Activated CD4-positive, alpha-beta T cell treated with anti-CD3 and anti-CD28 coated beads, Interleukin-2, amount 10 ng/mL, durations not matched to agents 7 days and 5 days (primary cell): ENCODE measurements at places on chromosomes 5 and 9. TPM values are rescaled to one million over a fixed set of nuclear protein-coding genes. Genes with fewer than 3 reads are reported as not detected.

DNA sequence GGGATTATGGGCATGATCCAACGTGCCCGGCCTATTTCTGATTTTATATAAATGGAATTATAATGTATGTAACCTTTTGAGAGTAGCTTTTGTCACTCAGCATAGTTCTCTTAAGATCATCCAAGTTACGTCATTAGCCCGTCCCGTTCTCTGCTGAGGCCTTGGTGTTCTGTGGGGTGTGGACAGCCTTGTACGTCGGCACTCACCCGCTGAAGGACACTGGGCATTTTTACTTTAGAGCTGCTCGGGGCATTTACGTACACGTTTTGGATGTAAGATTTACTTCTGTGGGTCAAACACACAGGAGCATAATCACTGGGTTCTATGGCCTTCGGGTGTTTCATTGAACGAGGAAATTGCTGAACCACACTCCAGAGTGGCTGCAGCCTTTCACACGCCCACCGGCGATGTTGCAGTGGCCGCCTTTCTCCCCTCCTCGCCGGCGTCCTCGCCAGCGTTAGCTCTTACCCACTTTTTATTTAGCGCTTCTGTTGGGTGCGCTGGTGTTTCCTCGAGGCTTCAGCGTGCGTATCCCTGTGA lies 101.8 kb downstream of the EHMT1 start:
- H3K36me3 ChIP-seq, result peaks cover 79% of the 10 kb centered on the region
- H3K27me3 ChIP-seq, result no peaks in the 10 kb centered on the region
- peak overlapping the region; percentile 62 for H3K27ac ChIP-seq
- H3K4me1 ChIP-seq, result peaks cover 38% of the 10 kb centered on the region
- DNase-seq, result no peak
- no peak overlapping the region for H3K4me3 ChIP-seq

DNA sequence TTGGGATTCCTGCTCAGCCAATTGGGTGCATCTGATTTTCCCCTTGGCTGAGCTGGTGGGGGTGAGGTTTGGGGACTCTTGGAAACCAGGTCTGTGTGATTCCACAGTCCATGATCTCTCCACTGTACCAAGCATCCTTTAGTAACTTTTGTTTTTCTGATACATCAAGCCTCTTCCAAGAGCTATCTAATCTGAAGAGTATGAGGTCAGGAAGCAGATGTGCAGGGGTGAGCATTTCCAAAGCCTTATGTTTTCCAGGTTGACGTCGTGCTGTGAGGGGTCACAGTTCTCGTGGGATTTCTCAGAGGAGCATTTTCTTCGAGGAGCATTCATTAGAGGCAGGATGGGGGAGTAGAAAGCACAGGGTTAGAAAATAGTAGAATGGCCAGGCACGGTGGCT lies 95.3 kb downstream of the KLF4 start:
- no peak overlapping the region for H3K27ac ChIP-seq
- no peaks in the 10 kb centered on the region for H3K36me3 ChIP-seq
- no peaks in the 10 kb centered on the region for H3K27me3 ChIP-seq
- no peaks in the 10 kb centered on the region for H3K4me1 ChIP-seq
- no peak overlapping the region for H3K4me3 ChIP-seq

GRCh38 chr5:145967296-145967695 lies 30.9 kb downstream of the SH3RF2 start:
- no peak for DNase-seq
- no peaks in the 10 kb centered on the region for H3K4me1 ChIP-seq
- no peak overlapping the region for H3K4me3 ChIP-seq
- H3K36me3 ChIP-seq, result no peaks in the 10 kb centered on the region
- H3K27ac ChIP-seq, result no peak overlapping the region

DNA sequence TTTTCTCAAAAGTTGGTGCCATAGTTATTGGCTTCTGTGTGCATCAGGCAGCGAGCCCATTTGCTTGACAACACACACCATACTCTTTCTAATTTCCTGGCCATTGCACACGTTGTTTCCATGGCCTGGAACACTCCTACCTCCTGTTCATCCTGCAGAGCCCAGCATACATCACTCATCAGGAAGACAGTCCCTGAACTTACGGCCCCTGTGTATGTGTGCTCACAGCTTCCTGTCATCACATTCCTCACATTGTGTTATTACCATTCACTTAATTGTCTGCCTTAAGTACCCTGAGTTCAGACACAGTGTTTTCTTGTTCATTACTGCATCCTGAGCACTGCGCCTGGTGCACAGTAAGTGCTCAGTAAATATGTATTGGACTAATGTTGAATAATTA lies 355.9 kb downstream of the PRELID2 start:
- no peak overlapping the region for H3K27ac ChIP-seq
- no peaks in the 10 kb centered on the region for H3K36me3 ChIP-seq
- no peak overlapping the region for H3K4me3 ChIP-seq
- no peaks in the 10 kb centered on the region for H3K4me1 ChIP-seq
- no peak for DNase-seq
- H3K27me3 ChIP-seq, result no peaks in the 10 kb centered on the region

GRCh38 chr9:135888126-135888765 lies 19.1 kb downstream of the CAMSAP1 start:
- no peaks in the 10 kb centered on the region for H3K27me3 ChIP-seq
- H3K27ac ChIP-seq, result no peak overlapping the region
- DNase-seq, result no peak
- H3K36me3 ChIP-seq, result no peaks in the 10 kb centered on the region
- H3K4me3 ChIP-seq, result no peak overlapping the region

DNA sequence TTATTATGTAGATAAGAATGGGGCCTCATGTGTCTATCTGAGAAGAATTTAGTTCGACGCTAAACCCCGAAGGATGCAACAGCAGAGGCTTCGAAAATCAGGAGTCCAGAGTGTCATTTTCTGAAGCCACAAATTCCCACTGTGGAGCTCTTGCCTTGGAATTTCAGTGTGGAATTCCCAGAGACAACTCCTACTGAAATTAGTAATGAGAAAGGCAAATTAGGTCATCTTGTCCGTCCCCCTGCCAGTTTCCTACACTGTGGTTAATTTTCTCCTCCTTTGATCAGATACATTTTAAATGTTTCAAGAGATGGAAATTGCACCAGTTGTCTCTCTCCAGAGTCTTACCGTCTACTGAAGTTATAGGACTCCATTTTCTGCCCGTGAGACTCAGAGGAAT lies 633.6 kb downstream of the BNC2 start:
- H3K4me3 ChIP-seq, result no peak overlapping the region
- H3K36me3 ChIP-seq, result no peaks in the 10 kb centered on the region
- no peak overlapping the region for H3K27ac ChIP-seq
- H3K4me1 ChIP-seq, result no peaks in the 10 kb centered on the region
- no peaks in the 10 kb centered on the region for H3K27me3 ChIP-seq
- DNase-seq, result no peak

- peaks cover 11% of the 10 kb centered on the region for H3K27me3 ChIP-seq
- no peak overlapping the region for H3K4me3 ChIP-seq
- no peak for DNase-seq
- no peaks in the 10 kb centered on the region for H3K36me3 ChIP-seq
- no peaks in the 10 kb centered on the region for H3K4me1 ChIP-seq
Measured at GRCh38 chr9:88974641-88975040, 16.6 kb upstream of the S1PR3 start.

GRCh38 chr5:118450554-118451332 lies 537.6 kb downstream of the DTWD2 start:
- no peaks in the 10 kb centered on the region for H3K27me3 ChIP-seq
- no peaks in the 10 kb centered on the region for H3K4me1 ChIP-seq
- no peaks in the 10 kb centered on the region for H3K36me3 ChIP-seq
- no peak for DNase-seq
- no peak overlapping the region for H3K27ac ChIP-seq

DNA sequence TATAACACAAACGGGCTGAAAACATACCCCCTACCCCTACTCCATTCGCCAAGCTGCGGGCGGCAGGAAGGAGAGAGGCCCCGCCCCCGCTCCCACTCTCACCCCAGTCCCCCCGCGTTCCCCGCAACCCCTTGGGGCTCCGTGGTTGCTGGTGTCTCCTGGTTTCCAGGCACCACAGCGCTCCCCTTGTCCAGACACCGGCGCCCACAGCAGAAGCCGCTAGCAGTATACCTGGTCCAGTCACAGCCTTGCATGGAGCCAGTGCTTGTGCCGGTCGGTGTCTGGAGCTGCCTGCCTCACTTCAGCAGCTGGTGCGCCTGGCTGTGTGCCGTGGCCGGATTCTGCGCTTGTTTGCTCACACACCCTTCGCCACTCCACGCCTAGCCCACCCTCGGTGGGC lies 240.5 kb upstream of the DAB2 start:
- H3K4me1 ChIP-seq, result peaks cover 13% of the 10 kb centered on the region
- H3K27ac ChIP-seq, result no peak overlapping the region
- no peak overlapping the region for H3K4me3 ChIP-seq
- DNase-seq, result no peak
- no peaks in the 10 kb centered on the region for H3K36me3 ChIP-seq

DNA sequence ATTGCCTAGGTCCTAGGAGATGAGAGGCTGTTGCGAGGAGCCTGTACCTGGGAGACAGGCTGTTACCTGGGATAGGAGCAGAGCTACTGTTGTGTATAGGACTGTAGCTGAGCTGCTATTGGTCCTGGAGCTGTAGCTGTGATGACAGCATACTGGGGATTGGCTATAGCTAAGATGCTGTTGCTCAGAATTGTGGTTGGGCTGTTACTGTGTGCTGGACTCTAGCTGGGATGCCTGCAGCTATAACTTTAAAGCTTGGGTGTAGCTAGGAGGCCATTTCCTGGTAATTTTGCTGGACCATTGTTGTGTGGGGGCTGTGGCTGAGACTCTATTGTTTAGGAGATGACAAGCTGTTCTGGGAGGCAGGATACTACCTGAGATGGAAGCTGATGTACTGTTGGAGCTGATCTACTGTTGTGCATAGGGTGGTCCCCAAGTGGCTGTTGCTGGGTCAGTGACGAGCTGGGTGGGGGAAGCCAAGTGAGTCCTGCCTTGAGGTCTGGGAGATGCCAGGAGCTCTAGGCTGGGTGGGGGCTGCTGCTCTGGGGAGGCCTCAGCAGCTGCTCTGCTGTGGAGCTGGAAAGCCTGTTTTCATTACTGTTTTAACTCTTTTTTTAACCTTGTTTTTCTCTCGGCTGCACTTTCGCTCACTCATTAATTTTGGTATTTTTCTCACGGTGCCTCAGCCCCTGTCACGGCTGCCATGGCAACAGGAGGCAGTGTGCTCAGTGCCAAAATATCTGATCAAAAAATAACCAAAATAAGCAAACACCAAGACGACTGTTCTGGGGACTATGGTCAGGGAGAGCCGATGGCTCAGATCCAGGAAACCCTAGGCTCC lies 3.0 kb upstream of the PCDH1 start:
- peak; percentile 5 for DNase-seq
- H3K27ac ChIP-seq, result no peak overlapping the region
- H3K4me3 ChIP-seq, result no peak overlapping the region
- no peaks in the 10 kb centered on the region for H3K36me3 ChIP-seq
- peaks cover 21% of the 10 kb centered on the region for H3K4me1 ChIP-seq
- peaks cover 77% of the 10 kb centered on the region for H3K27me3 ChIP-seq

- H3K4me1 ChIP-seq, result no peaks in the 10 kb centered on the region
- H3K36me3 ChIP-seq, result no peaks in the 10 kb centered on the region
- no peak overlapping the region for H3K27ac ChIP-seq
Measured at GRCh38 chr5:153746440-153746839, 256.0 kb downstream of the GRIA1 start.

- H3K27me3 ChIP-seq, result peaks cover 11% of the 10 kb centered on the region
- DNase-seq, result no peak
- H3K4me1 ChIP-seq, result no peaks in the 10 kb centered on the region
- no peak overlapping the region for H3K27ac ChIP-seq
- no peaks in the 10 kb centered on the region for H3K36me3 ChIP-seq
Measured at GRCh38 chr9:90251316-90251715, 391.3 kb downstream of the DIRAS2 start.

DNA sequence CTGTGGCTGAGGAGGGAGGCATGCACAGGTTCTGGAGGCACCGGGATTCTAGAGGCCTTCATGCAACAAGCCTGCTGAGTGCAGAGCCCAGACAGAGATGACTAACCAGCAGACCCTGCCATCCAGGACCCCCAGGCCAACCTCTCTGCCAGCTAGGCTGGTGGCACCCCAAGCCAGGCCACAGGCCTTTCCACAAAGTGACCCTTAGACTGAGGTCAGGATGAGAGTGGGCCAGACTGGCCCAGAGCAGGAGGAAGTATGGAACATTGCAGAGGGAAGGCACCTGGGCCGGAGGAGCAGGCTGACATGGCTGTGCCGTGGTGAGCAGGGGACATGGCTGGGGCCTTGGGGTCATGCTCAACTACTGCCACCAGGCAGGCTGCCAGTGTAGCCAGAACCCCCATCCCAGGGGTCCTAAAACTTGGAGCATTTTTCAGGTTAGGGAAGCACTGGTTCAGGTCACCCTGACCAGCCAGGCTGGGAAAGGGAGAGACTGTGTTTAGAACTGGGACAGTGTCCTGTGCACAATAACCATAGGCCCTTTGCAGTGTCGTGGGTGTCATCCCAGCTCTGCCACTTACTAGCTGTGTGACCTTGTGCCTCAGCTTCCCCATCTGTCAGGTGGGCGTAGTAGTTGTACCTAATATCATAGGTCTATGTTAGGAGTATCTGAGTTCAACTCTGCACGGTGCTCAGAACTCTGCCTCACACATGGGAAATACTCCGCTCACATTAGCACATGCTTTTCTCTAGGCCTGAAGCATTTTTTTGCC lies 17.3 kb downstream of the TCF7 start:
- peak overlapping the region; percentile 94 for H3K27ac ChIP-seq
- no peak for DNase-seq
- H3K4me1 ChIP-seq, result peaks cover 99% of the 10 kb centered on the region
- H3K4me3 ChIP-seq, result peak overlapping the region; percentile 79

DNA sequence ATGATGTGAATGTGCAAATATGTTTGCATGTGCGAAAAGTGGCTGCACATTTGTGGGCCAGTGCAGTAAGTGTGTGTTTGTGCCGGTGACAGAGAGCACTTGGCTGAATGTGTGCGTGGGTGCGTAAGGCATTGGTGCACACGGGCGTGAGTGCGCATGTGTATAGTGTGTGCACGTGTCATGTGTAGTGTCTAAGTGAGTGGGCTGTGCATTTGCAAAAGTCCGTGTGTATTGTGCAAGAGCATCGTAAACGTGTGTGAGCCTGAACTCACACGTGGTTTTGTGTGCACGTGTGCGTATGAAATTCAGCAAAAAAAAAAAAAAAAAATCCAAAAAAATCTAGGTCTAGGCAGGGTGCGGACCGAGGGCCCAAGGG lies 6.5 kb upstream of the EBF1 start:
- peaks cover 21% of the 10 kb centered on the region for H3K4me1 ChIP-seq
- peaks cover 2% of the 10 kb centered on the region for H3K36me3 ChIP-seq
- H3K27me3 ChIP-seq, result peaks cover 71% of the 10 kb centered on the region
- DNase-seq, result no peak
- H3K27ac ChIP-seq, result no peak overlapping the region

PCDHB12 gene
- total RNA-seq, result not detected

STPG3 gene
- not detected for total RNA-seq

FOXI1 gene
- not detected for total RNA-seq

SCGB3A1 gene
- total RNA-seq, result not detected

HSPA9 gene
- total RNA-seq, result 171 TPM

CEL gene
- 3.5 TPM for total RNA-seq

ADAMTS6 gene
- 2.9 TPM for total RNA-seq
